Ecto neural progenitor cell (in vitro differentiated cells): ENCODE measurements at places on chromosomes 4 and X.
A peak's percentile ranks its signal among the peaks of the same experiment; 100 is the strongest.

DNA sequence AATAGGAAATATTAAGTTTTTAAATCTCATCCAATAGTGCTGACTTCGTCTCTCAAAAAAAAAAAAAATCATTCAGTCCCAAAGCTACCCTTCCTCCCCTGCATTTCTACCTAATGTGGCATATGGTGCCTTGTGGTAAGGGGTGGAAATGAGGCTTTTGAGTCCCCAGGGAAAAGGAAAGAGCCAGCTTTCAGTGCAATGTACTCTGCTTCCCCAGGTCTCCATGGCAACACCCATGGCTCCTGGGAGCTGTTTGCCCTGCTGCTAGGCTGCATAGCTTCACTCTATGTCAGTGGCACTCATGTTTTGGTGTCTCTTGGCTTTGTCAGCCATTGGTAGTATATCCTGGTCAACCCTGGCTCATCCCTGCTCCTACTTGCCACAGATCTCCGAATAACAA lies 175.9 kb downstream of the SLC39A8 start:
- DNase-seq = peak; percentile 62

- DNase-seq = no peak
Observed at GRCh38 chrX:52995987-52996331, 37.6 kb upstream of the FAM156A start.

GRCh38 chr4:45350438-45350837 lies 624.1 kb upstream of the GNPDA2 start:
- no peak for DNase-seq

DNA sequence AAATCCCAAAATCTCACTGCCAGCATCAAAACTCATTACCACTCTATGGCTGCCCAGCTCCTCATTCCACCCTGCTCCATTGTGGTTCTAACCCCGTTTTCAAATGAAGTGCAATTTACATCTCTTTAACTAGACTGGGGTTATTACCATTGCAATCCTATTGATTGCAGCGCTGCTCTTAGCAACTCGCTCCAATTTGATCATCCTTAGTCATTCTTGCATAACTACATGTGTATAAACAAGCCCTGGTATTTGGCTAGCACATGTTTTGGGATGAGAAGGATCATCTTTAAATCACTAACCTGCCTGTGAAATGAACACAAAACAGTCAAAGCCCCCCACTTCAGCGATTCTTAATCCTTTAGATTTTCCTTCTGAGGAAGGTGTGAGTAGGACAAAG lies 340.1 kb upstream of the PPARGC1A start:
- DNase-seq = no peak

- no peak for DNase-seq
Observed at GRCh38 chr4:19386786-19387185, 864.9 kb upstream of the SLIT2 start.
